ENCODE measurements at places on chromosomes 7 and 10.

DNA sequence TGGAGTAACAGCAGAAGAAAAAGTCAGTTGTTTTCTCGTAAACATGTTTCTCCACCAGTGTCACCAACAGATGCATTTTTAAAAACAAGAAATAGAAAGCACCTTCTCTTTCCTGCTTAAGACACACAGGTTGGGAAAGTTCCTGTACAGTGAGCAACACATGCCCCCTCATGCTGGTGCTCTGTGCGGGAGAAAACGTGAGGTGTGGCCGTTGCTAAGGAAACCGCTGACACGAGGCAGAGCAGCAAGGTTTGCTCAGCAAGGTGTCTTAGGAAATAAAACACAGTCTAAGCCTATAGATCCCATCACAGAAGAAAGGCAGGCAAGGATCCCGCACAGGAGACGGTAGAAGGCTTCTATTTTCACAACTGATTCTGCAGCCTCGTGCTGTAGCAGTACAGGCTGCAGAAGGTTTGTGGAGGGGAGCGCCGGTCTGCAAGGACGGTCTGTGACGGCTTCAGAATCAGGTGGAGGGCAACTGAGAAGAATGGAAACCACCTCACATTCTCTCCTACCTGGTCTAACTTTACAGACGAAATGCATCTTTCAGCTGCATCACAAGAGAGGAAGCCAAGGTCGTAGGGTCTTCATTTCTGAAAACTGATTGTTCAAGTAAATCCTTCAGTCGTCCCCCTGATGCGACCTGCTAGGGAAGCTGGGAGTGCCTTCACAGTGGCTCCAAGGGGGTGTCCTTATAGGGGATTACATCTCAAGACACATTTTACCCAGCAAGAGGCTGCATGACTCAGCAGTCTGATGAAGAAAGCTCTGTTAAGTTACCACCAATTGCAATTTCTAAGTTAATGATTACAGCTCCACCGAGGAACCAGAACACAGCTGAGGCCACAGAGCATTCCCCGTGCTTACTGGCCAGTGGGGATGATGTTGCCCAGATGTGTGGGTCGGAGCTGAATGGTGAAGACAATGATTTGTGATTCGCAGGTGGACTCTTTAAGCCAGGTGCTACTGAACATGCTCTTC is 150.7 kb upstream of the KLF14 start:
- DNase-seq, result no peak

- no peak for DNase-seq
Measured at GRCh38 chr7:144436500-144436899, 33.0 kb upstream of the NOBOX start.

DNA sequence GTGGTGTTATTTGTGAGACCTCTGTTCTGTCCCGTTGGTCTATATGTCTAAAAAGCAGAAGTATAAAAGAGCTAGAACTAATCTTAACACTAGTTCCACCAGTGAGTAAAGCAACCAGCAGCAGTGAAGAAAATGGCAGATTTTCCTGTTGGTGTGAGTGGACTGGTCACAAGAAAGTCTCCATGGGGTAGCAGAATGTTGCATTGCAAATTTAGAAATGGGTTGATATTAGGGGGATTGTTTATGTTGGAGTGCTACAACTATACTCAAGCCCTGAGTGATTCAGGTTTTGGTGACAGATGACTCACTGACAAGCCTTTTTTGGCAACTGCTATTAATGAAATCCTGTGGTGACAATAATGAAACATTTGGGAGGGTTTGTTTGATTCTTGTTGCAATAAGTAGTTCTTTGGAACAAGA is 5.6 kb downstream of the AVL9 start:
- DNase-seq, result no peak

DNA sequence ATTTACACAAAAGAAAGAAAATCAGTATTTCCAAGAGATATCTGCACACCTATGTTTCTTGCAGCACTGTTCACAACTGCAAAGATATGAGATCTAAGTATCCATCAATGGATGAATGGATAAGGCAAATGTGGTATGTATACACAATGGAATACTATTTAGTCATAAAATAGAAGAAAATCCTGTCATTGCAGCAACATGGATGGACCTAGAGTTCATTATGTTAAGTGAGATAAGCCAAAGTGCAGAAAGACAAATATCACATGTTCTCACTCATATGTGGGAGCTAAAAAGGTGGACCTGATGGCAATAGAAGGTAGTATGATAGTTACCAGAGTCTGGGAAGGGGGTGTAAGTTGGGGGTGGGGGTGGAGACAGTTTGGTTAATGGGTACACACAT is 1171.6 kb downstream of the SORCS1 start:
- DNase-seq, result no peak

GRCh38 chr7:106442476-106442875 is 157.7 kb upstream of the NAMPT start:
- DNase-seq, result no peak

DNA sequence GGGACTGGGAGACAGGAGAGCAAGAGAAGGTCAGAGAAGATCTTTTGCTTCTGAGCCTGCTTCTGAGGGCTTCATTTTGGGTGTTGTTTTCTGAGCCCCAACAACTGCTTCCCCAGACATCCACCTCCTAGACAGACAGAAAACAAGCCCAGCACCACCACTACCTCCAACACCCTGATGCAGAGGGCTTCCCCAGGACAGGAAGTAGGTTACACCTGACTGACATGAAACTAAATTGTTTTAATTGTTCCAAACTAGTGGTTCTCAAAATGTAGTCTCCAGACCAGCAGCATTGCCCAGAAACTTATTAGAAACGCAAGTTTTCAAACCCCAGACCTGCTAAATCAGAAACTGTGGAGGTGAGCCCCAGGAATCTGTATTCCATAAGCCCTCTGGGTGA is 163.6 kb upstream of the KMT2E start:
- DNase-seq, result no peak

- DNase-seq, result no peak
Measured at GRCh38 chr7:30364773-30365172, 80.4 kb downstream of the ZNRF2 start.

- no peak for DNase-seq
Measured at GRCh38 chr7:83751217-83751616, 102.3 kb upstream of the SEMA3E start.

DNA sequence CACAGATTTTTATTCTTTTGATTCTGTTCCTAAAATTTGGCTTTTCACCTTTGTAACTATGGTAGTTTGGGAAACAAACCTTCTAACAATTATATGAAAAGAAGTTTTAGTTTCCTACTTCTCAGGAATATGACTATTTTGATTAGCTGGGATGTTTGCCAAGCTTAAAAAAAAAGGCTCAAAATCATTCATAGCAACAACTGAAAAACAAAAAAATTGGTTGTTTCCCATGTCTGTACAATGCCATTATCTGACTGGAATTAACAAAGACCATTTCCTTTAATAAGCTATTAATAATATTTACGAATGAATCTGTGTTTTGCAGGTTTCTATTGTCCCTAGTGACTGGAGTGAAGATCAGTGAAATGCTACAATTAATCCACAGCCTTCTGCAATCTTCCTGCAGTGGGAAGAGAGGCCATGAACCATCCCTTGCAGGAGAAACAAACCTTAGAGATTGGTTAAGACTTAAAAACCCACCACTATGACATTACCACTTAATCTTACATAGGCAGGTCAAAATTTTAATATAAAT is 4.2 kb downstream of the PURB start:
- DNase-seq, result no peak

DNA sequence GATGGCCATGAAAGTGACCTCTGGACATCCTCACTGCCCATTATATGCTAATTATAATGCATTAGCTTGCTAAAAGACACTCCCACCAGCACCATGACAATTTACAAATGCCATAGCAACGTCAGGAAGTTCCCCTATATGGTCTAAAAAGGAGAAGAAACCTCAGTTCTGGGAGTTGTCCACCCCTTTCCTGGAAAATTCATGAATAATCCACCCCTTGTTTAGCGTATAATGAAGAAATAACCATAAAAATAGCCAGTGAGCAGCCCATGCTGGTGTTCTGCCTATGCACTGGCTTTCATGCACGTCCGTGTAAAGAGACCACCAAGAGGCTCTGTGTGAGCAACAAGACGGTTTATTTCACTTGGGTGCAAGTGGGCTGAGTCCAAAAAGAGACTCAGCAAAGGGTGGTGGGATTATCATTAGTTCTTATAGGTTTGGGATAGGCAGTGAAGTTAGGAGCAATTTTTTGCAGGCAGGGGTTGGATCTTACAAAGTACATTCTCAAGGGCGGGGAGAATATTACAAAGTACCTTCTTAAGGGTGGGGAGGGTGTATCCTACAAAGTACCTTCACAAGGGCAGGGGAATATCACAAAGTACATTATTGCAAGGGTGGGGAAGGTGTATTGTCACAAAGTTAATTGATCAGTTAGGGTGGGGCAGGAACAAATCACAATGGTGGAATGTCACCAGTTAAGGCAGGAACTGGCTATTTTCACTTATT is 45.6 kb downstream of the LBX1 start:
- no peak for DNase-seq

DNA sequence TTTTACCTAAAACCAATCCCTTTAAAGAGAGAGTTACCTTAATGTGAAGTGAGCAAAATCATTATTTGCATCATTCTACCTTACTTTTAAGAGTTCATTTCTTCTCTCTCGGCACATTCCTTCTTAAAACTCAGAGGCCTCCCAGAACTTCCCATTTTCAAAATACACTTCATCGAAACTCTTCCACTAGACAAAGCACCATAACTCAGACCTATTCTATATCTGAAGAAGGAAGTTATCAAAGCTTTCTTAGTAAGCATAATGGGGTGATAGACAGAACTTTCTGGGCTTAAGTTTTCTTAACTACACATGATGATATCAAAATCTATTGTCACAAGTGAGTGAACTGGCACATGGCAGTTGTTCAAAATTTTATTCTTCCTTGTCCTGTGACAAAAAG is 24.6 kb upstream of the GNAT3 start:
- no peak for DNase-seq

GRCh38 chr7:142607351-142607750 is 141.9 kb upstream of the PRSS1 start:
- no peak for DNase-seq

GRCh38 chr10:132783940-132784865 is 1.7 kb downstream of the NKX6-2 start:
- DNase-seq, result no peak

GRCh38 chr7:84331616-84332015 is 137.0 kb upstream of the SEMA3A start:
- DNase-seq, result no peak

Measured in stimulated activated CD8-positive, alpha-beta memory T cell treated with anti-CD3 and anti-CD28 coated beads, Interleukin-12 subunit alpha, Interleukin-12 subunit beta, amount 100 ng/mL, for 1 hour (primary cell).